HFFc6 (cell line): ENCODE measurements at places on chromosomes 5 and 9. TPM values are rescaled to one million over a fixed set of nuclear protein-coding genes. Genes with fewer than 3 reads are reported as not detected.
A peak's percentile ranks its signal among the peaks of the same experiment; 100 is the strongest.

GRCh38 chr5:1291611-1292080 is 3.2 kb downstream of the TERT start:
- no peak overlapping the region for H3K4me3 ChIP-seq
- no peak overlapping the region for H3K27ac ChIP-seq
- no peaks in the 10 kb centered on the region for H3K4me1 ChIP-seq
- no peak for DNase-seq
- peaks cover 15% of the 10 kb centered on the region for H3K27me3 ChIP-seq
- peaks cover 10% of the 10 kb centered on the region; the same call in 1 of the 2 replicates for H3K36me3 ChIP-seq

DNA sequence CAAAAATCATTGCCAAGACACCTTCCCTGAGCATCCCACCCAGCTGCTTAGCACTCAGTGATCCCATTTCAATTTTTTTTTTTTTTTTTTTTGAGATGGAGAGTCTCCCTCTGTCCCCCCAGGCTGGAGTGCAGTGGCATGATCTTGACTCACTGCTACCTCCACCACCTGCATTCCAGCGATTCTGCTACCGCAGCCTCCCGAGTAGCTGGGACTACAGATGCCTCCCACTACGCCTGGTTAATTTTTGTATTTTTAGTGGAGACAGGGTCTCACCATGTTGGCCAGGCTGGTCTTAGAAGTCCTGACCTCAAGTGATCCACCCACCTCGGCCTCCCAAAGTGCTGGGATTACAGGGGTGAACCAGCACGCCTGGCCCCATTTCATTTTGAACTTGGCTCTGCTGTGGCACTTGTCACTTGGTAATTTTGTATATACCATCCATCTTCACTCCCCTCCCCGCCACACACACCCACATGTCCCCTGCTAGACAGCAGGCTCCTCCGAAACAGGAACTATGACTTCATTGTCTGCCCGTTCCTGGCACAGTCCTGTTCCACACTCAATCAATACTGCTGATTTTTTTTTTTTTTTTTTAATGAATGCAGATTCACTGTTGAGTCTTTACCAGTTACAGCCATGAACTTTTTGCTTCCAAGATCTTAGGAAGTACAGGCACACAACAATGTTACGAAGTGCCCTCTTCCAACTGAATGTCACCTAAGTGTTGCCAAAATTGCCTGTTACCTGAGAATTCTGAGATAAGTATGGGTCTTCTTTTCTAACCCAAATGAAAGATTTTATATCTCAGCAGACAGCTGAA is 17.3 kb upstream of the ZBTB34 start:
- H3K4me1 ChIP-seq = peaks cover 19% of the 10 kb centered on the region
- peaks cover 9% of the 10 kb centered on the region for H3K36me3 ChIP-seq
- H3K27me3 ChIP-seq = no peaks in the 10 kb centered on the region; the same call in none of the 2 replicates
- no peak overlapping the region for H3K4me3 ChIP-seq

DNA sequence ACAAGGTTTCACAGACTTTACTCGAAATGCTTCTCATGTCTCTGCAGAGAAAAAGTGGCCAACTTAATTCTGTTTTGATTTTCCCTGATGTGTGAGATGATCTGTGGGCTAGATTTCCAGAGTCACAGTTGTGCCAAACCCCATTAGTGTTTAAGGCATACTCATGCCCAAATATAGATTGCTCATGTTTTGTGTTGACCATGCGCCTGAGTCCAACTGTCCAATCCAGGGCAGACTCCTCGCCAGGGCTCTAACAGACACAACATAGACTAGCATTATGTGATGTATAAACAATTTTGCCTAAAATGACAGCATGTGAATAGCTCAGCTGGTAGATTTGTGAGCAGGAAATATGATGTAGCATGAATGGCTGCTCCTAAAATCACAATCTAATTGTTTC is 128.1 kb downstream of the PRDM6 start:
- DNase-seq = no peak
- no peaks in the 10 kb centered on the region for H3K36me3 ChIP-seq
- no peak overlapping the region for H3K4me3 ChIP-seq
- no peaks in the 10 kb centered on the region for H3K4me1 ChIP-seq
- H3K27me3 ChIP-seq = peaks cover 16% of the 10 kb centered on the region

DNA sequence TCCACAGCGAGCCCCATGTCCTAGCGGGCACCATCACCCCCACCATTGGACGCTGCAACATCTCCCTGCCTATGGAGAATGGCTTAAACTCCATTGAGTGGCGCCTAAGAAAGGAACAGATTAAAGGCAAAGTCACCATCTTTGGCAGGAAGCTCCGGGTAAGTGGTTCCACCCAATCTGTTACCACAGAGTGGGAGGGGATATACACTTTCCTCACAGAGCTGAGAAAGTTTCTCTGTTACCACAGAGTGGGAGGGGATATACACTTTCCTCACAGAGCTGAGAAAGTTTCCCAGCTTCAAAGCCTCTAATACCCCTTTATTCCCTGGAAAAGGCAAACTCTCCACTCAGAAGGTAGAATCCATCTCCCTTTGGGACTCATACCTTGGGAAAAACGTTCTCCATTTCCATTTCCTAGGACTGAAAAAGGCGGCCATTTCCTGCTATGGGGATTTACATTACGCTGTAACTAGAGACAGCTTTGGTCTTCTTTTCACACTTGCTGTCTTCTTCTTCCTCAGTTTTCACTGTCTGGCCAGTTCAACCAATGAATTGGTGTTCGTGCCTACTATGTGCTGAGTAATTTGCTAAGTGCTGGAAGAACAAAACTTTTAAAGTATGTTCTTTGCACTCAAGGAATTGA is 63.4 kb upstream of the WWC1 start:
- H3K36me3 ChIP-seq = no peaks in the 10 kb centered on the region
- H3K4me1 ChIP-seq = peaks cover 8% of the 10 kb centered on the region; the same call in 1 of the 2 replicates
- DNase-seq = no peak
- H3K27me3 ChIP-seq = peaks cover 30% of the 10 kb centered on the region
- H3K27ac ChIP-seq = no peak overlapping the region
- H3K4me3 ChIP-seq = no peak overlapping the region

- peak; percentile 61 for DNase-seq
- H3K27me3 ChIP-seq = peaks cover 3% of the 10 kb centered on the region; the same call in 1 of the 2 replicates
- peaks cover 5% of the 10 kb centered on the region; the same call in 1 of the 2 replicates for H3K36me3 ChIP-seq
- peak overlapping the region; percentile 56 for H3K4me3 ChIP-seq
- peak overlapping the region; percentile 75 for H3K27ac ChIP-seq
Observed at GRCh38 chr5:159448-160172, 31.7 kb upstream of the LRRC14B start.

GRCh38 chr9:88852794-88853193 is 138.5 kb upstream of the S1PR3 start:
- no peak overlapping the region for H3K4me3 ChIP-seq
- H3K36me3 ChIP-seq = peaks cover 19% of the 10 kb centered on the region
- peak overlapping the region; percentile 71 for H3K27ac ChIP-seq
- H3K27me3 ChIP-seq = peaks cover 1% of the 10 kb centered on the region; the same call in 1 of the 2 replicates

DNA sequence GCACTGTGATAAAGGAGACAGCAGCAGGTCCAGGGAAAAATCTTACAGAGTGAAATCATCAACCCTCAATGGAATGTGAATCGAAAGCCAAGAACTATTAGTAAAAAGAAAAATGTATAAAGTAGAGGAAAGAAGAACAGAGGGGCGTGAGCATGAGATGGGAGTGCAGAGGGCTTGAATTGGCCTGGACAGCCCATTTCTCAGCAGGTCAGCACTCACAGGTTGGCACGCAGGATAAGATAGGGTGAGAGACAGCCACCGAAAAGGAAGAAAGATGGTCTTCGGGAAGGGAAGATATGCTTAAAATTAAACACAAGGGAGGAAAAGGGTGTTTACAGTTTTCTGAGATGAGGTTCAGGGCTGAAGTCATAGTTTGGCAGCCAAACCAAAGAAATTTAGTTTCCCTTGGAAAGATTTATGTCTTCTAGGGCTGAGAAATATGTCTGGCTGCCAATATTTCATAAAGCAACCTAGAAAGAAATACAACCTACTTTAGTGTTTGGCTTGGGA is 524.7 kb downstream of the SPATA31D1 start:
- H3K4me1 ChIP-seq = peaks cover 6% of the 10 kb centered on the region; the same call in 1 of the 2 replicates
- peak overlapping the region; percentile 4; the same call in 1 of the 2 replicates for H3K4me3 ChIP-seq
- no peaks in the 10 kb centered on the region for H3K36me3 ChIP-seq
- no peak for DNase-seq
- H3K27me3 ChIP-seq = peaks cover 2% of the 10 kb centered on the region; the same call in 1 of the 2 replicates

GRCh38 chr9:111663301-111663823 is 2.0 kb downstream of the GNG10 start:
- H3K36me3 ChIP-seq = peaks cover 7% of the 10 kb centered on the region
- DNase-seq = no peak
- H3K27ac ChIP-seq = no peak overlapping the region
- H3K4me3 ChIP-seq = peak overlapping the region; percentile 96
- no peaks in the 10 kb centered on the region; the same call in 1 of the 2 replicates for H3K27me3 ChIP-seq

DNA sequence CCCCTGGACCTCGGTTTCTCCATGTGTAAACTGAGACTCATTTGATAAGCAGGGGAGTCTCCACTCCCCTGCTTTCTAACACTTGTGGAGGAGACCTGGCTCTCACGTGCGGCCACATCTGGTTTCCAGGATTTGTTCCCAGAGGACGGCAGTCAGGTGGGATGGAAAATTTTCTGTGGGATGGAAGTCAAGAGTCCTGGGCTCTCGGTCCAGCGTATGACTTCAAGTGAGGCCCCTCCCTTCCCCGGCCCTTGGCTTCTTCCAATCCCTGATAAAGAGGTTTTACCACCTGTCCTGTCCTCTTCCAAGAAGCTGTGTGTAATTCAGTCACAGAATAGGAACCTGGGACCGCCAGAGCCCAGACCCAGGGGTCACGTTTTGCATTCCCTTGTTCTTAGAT is 35.0 kb downstream of the TMOD1 start:
- no peak overlapping the region for H3K27ac ChIP-seq
- peaks cover 10% of the 10 kb centered on the region; the same call in 1 of the 2 replicates for H3K4me1 ChIP-seq
- H3K36me3 ChIP-seq = 0 out of 2 replicates have a peak, but pooled peaks cover 9% of the 10 kb centered on the region
- peaks cover 24% of the 10 kb centered on the region for H3K27me3 ChIP-seq
- H3K4me3 ChIP-seq = no peak overlapping the region
- DNase-seq = no peak

- peaks cover 2% of the 10 kb centered on the region for H3K27me3 ChIP-seq
- H3K4me1 ChIP-seq = peaks cover 31% of the 10 kb centered on the region
- peak overlapping the region; percentile 90 for H3K4me3 ChIP-seq
- H3K36me3 ChIP-seq = no peaks in the 10 kb centered on the region
Observed at GRCh38 chr9:96420468-96421219, 2.5 kb upstream of the ZNF367 start.

DNA sequence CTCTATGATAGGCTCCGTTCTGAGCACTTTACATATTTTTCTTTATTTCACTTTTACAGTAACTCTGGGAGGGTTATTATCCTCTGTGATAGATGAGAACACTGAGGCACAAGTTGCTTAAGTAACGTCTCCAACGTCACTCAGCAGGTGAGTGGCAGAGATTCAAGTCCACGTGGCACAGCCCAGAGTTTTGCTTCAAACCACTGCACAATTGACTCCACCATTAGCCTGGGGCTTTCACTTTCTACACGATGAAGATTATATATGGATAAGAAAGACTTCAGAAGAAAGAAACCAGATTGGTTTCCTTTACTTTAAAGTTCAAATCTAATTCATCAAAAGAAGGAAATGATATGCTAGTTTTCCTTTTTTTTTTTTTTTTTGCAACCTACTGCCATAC is 245.9 kb downstream of the SYK start:
- no peak for DNase-seq
- peaks cover 31% of the 10 kb centered on the region for H3K4me1 ChIP-seq
- H3K36me3 ChIP-seq = no peaks in the 10 kb centered on the region
- H3K27me3 ChIP-seq = peaks cover 1% of the 10 kb centered on the region
- peak overlapping the region; percentile 75 for H3K4me3 ChIP-seq
- peak overlapping the region; percentile 86 for H3K27ac ChIP-seq

The THBS4 gene
- total RNA-seq = 0.36 to 0.81 TPM (median 0.43 TPM) in 3 replicates

GRCh38 chr9:109893241-109893640 is 113.2 kb downstream of the PALM2AKAP2 start:
- no peak overlapping the region for H3K27ac ChIP-seq
- H3K36me3 ChIP-seq = peaks cover 6% of the 10 kb centered on the region; the same call in 1 of the 2 replicates
- peaks cover 29% of the 10 kb centered on the region for H3K4me1 ChIP-seq
- no peak overlapping the region for H3K4me3 ChIP-seq
- no peaks in the 10 kb centered on the region; the same call in 1 of the 2 replicates for H3K27me3 ChIP-seq

- H3K27ac ChIP-seq = no peak overlapping the region; the same call in 1 of the 2 replicates
- H3K4me3 ChIP-seq = peak overlapping the region; percentile 6; the same call in 1 of the 2 replicates
- peaks cover 3% of the 10 kb centered on the region for H3K36me3 ChIP-seq
- DNase-seq = peak; percentile 10
Observed at GRCh38 chr5:32852535-32852934, 141.4 kb downstream of the NPR3 start.

- H3K36me3 ChIP-seq = peaks cover 13% of the 10 kb centered on the region; the same call in 1 of the 2 replicates
- H3K4me3 ChIP-seq = no peak overlapping the region
- peaks cover 11% of the 10 kb centered on the region for H3K27me3 ChIP-seq
- no peak overlapping the region for H3K27ac ChIP-seq
Observed at GRCh38 chr9:20009606-20010005, 220.8 kb upstream of the SLC24A2 start.
